ENCODE measurements at places on chromosomes 7 and 10.
A peak's percentile ranks its signal among the peaks of the same experiment; 100 is the strongest.

- DNase-seq = no peak
Measured at GRCh38 chr7:44046321-44047061, 2.0 kb downstream of the DBNL start.

DNA sequence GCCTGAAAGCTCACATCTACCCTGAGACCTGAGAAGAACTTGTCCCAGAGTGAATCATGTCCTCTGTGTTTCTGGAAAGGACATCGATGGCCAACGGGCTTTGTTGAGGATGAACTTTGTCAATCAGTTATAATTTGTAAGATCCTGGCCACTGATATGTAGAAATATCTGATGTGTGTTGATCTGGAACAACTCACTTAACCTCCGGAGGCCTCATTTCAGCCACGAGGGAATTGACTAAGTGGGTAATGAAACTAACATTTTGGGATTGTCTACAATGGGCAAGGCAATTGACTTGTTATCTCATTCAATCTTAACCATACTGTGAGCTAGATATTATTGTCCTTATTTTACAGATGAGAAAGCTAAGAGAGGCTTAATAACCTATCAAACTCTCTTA lies 468.1 kb upstream of the NRP1 start:
- no peak for DNase-seq

- no peak for DNase-seq
Measured at GRCh38 chr7:155996718-155997280, 184.5 kb upstream of the SHH start.

DNA sequence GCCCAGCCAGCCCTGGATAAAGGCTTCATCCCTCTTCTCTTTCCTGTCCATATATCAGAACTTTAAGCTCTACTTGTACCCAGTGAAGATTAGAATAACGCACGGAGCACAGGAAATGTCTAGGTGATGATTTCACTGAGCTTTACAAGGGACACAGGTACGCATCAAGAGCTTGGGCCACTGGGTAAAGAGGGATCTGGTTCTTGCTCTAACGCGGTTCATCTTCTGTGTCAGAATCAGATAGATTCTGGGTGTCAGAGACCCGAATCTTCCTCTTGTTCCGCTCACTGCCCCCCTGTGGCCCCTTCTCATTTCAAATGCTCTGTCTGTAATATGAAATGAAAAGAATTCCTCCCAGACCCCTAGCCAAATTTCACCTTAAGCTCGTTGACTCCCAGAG lies 24.7 kb downstream of the IL2RA start:
- no peak for DNase-seq

DNA sequence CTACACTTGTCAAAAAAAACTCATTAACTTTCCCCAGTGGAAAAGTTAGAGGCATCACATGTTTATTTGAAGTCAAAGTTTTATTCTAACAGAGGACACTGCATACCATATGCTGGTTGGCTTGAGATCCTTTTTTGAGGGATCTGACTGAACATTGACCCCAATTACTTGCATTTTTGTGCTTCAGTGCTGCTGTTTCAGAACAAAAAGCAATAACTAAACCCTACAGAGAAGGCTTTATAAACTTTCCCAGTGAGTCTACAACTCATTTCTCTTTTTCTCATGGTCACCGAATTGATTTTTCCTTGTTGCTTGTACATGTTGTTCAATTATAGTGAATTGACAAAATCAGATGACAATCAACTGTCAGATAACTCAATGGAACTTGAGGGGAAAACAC lies 69.3 kb upstream of the PHYHIPL start:
- no peak for DNase-seq

DNA sequence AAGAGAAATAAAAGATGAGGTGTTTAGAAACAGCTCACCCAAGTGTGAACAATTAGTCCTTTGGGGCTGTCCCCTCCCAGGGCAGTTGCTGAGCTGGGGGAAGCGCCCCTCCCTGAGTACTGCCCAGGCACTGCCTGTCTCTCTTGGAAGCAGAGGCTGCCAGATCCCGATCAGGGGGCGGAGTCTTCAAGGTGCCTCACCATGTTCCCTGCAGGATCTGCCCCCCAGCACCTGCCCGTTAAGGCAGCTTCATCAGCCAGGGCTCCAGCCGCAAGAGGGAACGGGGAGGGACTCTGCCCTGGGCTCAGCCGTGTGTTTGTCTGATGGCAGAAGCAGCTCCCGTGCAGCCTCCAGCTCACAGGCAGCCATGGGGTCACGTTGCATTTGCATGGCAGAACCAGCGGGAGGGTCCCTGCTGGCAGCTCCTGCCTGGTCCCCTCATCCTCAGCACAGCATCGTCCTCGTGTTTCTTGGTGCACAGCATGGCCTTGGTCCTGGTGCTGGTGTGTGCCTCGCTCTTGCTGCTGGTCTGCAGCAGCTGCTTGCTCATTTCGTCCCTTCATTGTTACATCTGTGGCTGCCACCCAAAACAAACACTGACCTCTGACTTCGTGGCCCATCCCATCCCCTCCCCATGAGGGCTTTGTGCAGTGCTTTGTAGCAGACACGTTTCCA lies 10.7 kb upstream of the DPYSL4 start:
- DNase-seq = no peak

GRCh38 chr7:106848049-106848448 lies 17.0 kb upstream of the PIK3CG start:
- no peak for DNase-seq

GRCh38 chr7:96388166-96388565 lies 66.3 kb upstream of the SLC25A13 start:
- peak; percentile 18 for DNase-seq

Data from DMS 273 treated with DMSO at 0.1 percent for 48 hours (cell line).